ENCODE measurements at places on chromosomes 3 and 15.

DNA sequence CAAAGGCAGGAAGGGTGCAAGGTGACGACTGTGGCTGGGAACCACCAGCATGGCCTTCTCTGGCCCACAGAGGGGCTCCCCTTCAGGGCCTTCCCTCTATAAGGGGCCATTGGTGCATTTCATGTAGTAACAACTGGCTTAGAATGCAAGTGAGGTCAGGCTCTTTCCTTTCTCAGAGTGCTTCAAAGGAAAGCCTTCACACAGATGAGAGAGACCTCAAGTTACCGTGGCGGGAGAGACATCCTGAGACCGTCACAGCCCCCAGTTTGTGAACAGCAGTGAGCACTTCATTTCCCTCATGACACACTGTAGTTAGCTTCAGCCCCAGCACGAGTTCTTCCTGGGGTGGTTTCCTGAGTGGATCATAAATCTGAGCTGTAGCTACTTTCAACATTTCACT, 96.6 kb upstream of the LIMD1 start:
- DNase-seq, result no peak

- no peak for DNase-seq
Measured at GRCh38 chr15:71443538-71443937, 328.3 kb downstream of the THSD4 start.

GRCh38 chr15:68318008-68318835, 40.7 kb downstream of the FEM1B start:
- no peak for DNase-seq

DNA sequence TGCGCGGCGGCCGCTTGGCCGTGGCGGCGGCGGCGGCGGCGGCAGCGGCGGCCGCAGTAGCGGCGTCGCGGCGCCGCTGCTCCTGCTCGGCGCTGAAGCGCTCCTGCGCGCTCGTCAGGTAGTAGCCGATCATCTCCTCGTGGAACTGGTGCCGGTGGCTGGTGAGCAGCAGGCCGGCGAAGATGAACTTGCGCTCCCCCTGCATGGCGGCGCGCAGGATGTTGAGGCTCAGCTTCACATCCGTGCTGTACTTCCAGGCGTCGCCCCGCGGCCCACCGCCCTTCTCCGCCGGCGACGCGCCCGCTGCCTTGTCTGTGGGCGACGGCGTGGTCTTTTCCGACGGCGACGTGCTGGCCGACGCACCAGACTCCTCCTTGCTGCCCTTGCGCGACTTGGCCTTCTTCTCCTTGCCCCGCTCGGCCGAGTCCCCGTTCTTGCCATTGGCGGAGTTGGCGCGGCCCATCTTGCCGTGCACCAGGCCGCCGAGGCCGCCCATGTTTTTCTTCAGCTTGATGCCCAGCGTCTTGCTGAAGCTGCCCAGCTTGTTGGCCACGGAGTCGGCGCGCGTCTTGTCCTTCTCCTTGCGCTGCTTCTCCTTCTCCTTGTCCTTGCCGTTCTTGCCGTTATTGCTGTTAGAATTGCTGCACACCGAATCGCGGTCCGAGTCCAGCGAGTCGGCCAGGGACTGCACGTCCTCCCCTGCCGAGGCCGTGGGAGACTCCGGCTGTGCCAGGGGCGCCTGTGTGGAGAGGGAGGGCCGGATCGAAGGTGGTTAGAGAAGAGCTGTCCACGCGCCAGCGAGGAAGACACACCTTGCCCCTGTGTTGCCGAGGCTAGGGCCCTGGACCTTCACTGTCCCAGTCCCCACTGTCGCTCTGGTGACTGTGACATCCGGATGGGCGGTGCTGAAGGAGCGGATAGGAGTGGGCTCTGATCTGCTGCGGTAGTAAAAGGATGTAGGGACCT, 157.6 kb downstream of the KLF13 start:
- no peak for DNase-seq

Data from amygdala (tissue), 56 donors.